ENCODE measurements at places on chromosomes 12 and 14. TPM values are rescaled to one million over a fixed set of nuclear protein-coding genes. Genes with fewer than 3 reads are reported as not detected.
A peak's percentile ranks its signal among the peaks of the same experiment; 100 is the strongest.

- no peak for DNase-seq
These were observed 6.3 kb downstream of the PPFIBP1 start for GRCh38 chr12:27530157-27530922.

- DNase-seq, result no peak
These were observed 17.1 kb downstream of the SLC11A2 start for GRCh38 chr12:51009056-51009440.

The LTB4R gene
- 10.5 TPM for total RNA-seq

The ADCY6 gene
- total RNA-seq, result 46.2 TPM

- DNase-seq, result no peak
These were observed 2.9 kb downstream of the RAD52 start for GRCh38 chr12:946631-947030.

The DYRK2 gene
- 11.0 TPM for total RNA-seq

DNA sequence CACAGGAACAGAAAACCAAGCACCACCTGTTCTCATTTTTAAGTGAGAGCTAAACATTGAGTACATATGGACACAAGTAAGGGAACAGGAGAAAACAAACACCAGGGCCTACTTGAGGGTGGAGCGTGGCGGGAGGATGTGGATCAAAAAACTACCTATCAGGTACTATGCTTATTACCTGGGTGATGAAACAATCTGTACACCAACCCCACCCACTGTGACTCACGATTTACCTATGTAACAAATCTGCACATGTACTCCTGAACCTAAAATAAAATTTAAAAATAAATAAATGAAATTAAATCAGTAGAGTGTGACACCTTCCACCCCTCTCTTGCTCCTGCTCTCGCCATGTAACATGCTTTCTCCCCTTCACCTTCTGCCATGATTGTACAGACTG, 615.5 kb downstream of the RPL10L start:
- DNase-seq, result no peak

GRCh38 chr14:66206554-66206953, 279.6 kb upstream of the CCDC196 start:
- no peak for DNase-seq

DNA sequence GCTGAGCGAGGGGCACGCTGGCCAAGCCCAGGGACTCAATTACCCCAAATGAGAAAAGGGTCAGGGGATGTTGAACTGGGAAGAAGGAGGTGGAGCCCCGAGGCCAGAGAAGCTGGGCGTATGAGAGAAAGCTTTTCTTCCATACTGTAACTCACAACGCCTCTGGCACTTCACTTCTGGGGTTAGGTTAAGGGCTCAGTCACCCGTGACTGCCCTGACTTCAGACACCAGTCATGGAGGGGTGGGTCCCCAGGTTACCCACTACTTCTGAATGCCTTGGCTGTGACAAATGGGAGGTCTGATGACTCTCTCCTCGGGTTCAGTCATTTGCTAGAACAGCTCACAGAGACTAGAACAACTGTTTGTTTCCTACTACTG, 5.5 kb upstream of the GPR132 start:
- DNase-seq, result no peak

The PRH2 gene
- total RNA-seq, result not detected

- DNase-seq, result no peak
These were observed 78.1 kb upstream of the GRIN2B start for GRCh38 chr12:14059548-14059947.

DNA sequence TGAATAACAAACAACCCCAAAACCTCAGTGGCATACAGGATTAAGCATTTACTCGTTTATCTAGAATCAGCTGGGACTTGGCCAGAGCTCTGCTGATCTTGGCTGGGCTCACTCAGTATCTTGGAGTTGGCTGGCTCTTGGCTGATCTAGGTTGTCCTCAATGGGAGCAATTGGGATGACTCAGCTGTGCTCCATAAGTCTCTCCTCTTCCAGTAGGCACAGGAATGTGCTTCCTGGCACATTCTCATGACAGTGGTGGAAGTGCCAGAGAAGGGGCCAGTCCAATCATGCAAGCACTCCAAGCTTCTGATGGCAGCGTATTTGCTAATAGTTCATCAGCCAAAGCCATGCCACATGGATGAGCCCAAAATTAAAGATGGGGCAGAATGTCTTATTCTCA, 41.7 kb upstream of the ANO4 start:
- DNase-seq, result no peak

The AMIGO2 gene
- total RNA-seq, result 8.7 TPM

The ING4 gene
- total RNA-seq, result 34.7 TPM

DNA sequence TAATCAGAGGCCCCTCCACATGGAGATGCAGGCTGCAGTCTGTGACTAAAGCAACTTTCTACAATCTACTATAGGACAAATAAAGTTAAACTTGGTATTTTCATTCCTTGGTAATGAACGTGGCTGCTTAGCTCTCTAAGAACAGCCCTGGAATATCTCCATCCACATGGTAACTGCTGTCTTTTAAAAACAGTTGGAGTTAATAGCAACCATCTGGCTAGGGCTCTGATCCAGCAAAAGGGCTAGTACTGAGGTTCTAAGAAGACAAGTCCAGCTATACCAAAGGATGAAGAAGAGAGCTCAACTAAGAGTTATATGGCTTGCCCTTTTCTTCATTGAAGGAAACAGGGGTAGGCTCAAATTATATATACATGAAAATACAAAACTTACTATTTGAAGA, 920.1 kb downstream of the FLRT2 start:
- DNase-seq, result no peak

The DPY19L2 gene
- total RNA-seq, result 2.3 TPM

GRCh38 chr12:26884765-26885576, 52.0 kb upstream of the ITPR2 start:
- peak; percentile 83 for DNase-seq

The TMEM119 gene
- total RNA-seq, result not detected

DNA sequence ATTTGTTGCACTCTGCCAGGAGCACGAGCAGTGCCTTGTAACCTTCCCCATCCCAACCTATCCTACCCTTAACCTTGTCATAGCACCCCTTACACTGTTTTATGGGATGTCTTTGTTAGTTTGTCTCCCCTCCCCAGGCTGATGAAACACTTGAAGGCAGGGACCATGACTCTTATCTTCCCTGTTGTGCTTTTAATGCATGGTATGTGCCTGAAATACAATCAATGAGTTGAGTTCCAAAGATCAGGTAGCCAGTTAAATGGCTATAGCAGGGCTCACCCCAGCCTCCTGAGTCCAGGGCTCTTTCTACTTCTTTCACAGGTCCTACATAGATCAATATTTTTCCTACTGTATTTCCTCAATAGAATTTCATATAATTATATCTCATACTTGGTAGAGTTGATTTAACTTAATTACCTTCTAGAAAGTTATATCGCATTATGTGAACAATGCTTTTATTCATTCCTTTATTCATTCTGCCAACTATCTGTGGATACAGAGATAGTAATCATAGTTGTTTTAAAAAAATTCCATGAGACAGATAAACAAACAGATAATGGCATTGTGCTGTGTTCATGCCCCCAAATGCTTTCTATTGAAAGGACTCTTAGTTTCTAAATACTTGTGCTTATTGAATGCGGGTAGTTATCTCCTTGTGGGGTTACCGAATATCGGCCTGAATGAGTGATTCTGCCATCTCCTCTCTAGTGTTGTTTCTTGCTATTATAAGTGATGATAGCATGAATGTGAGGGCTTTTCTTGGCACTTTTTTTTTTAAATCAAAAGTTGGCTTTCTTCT, 347.4 kb downstream of the NPAS3 start:
- no peak for DNase-seq

DNA sequence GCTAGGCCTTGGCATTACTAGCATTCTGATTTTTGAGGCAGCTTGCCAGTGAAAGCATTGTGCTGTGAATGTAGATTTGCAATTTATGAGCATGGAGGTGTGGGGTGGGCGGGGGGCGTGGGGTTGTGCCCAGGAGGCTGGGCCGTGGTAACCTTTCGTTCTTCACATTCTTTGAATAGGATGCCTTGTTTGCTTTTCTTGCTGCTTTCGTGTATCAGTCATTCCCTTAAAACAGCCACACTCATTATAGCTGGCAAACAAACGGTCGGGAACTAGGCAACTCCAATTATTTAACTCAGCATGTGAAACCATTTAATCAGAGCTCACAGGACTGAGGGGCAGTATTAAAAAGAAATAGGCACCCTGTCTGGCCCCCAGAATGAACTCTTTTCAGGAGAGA, 115.9 kb upstream of the PELI2 start:
- DNase-seq, result no peak

DNA sequence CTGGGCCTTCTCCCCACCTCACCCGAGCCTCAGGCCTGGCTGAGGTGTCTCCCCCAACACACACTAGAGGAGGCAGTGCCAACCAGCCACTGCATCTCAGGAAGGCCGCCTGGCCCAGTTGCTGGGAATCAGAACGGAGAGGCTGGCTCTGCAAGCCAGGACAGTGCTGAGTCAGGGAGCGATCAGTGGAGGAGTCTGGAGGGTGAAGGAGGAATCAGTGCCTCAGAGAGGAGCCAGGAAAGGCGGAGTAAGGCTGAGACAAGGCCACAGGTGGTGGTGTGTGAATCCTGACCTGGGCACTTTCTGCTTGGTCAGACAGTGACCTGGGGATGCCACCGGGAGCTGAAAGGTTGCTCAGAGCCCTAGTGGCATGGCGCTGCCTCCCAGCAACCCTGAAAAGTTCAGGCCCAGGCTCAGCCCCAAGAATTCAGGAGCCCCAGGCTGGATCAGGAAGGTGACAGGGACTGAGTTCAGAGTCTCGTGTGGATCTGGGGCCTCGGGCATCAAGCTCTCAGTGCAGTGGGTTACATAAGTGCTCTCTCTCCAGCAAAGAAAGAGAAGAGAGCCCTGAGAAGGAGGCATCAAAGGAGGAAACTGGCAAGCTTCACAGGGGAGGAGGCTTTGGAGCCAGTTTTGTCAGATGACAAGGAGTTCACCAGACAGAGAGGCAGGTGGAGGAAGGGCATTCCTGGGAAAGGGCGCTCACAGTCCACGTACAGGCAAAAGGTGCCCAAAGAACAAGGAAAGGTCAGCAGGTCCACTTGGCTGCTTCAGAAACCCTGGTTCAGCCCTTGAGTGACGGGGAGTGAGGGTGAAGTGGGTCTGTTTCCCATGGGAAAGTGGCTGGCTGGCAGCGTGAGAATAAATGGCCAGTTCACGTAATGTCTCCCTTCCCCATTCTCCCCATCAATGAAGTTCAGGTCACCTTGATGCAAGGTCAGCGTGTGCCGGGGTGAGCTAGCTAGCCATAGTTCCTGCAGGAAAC, 87.8 kb downstream of the ZFP36L1 start:
- no peak for DNase-seq

The ANKS1B gene
- total RNA-seq, result 0.38 TPM

DNA sequence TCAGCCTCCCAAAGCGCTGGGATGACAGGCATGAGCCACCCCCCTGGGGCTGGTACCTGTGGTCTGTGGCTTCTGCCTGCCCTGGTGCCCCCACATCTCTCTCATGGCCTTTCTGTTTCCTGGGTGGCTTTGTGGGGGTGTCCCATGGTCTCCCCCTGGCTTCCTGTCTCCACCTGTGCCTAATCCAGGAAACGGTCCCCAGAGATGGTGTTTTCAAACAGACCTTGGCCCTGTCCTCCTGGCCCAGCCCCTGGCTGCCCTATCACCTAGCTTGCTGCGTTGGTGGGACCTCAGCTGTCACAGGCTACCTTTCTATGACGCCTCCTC, 18.1 kb downstream of the MEG3 start:
- DNase-seq, result no peak

The PTCSC3 gene
- total RNA-seq, result not detected

- no peak for DNase-seq
These were observed 403.8 kb downstream of the PCNX1 start for GRCh38 chr14:71311061-71311460.

The SMCO3 gene
- 0.25 TPM for total RNA-seq

The KSR2 gene
- 5.2 TPM for total RNA-seq

The GNG2 gene
- total RNA-seq, result not detected

DNA sequence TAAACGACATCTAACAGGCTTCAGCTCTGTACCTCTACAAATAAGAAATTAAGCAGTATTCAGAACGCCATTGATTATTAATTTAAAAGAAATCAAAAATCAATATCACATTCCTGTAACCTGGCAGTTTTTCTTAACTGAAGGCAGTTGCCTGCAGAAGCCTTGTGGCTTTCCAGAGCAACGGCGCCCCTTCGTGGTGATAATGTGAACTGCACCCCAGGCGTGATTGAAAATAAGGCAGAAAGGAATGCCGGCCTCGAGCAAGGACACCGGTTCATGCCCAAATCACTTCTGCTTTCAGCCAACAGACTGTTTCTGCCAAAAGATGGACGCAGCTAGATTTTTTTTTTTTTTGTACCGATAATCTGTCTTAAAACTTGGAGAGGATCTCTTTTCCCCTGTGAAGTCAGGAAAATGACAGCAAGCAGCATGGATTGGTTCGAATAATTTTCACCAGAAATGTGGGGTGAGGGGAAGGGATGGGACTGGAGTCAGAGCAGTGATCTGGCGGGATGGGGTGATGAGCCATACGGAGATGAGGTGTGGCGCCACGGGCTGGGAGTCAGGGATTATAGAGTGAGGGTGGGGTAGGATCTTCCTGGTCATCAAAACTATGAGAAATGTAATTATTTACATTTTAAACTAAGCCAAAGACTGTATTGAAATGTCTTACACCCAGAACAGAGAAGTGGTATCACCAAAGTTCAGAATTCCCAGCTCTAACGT, 473.0 kb downstream of the DPF3 start:
- DNase-seq, result peak; percentile 65

- DNase-seq, result peak; percentile 36
These were observed 28.5 kb downstream of the CD9 start for GRCh38 chr12:6228535-6229223.

- no peak for DNase-seq
These were observed 768.1 kb upstream of the TBX3 start for GRCh38 chr12:115451780-115452736.

DNA sequence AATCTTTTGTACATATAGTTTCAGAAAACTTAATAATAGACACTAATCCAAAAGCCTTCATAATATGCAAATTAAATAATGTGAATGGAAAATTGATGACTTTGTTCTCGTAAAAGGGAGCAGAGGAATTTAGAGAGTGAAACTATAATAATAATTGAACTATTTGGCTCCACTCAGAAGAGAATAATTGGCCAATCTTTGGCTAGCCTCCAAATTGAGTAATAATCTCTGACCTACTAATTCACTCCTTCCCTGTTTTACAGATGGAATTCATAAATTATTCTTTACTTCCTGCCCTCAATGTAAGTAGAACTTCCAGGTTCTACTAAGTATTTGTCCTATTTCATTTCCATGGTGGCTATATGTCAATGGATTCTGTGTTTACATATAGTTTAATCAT, 15.8 kb downstream of the TRIM9 start:
- DNase-seq, result no peak

The NGB gene
- not detected for total RNA-seq

The TCTN1 gene
- total RNA-seq, result 21.1 TPM

All from endothelial cell of umbilical vein (primary cell).